Parietal lobe (tissue), 2 donors: ENCODE measurements at places on chromosomes 1 and 21. TPM values are rescaled to one million over a fixed set of nuclear protein-coding genes. Genes with fewer than 3 reads are reported as not detected.

MRPS14 gene
- total RNA-seq = 46.6 TPM

KRTAP13-1 gene
- total RNA-seq = not detected

FNDC5 gene
- total RNA-seq = 16.9 TPM

INKA2 gene
- total RNA-seq = 2.8 TPM

TEDDM1 gene
- not detected for total RNA-seq

IL22RA1 gene
- total RNA-seq = not detected

LCE1E gene
- total RNA-seq = not detected

SH2D2A gene
- not detected for total RNA-seq

SPRR2A gene
- total RNA-seq = not detected

CD2 gene
- total RNA-seq = not detected

SYT2 gene
- total RNA-seq = 1.6 TPM

IFI6 gene
- 23.2 TPM for total RNA-seq

GRIK3 gene
- 58.5 TPM for total RNA-seq

CD58 gene
- 5.3 TPM for total RNA-seq

MYCL gene
- total RNA-seq = 9.1 TPM

S100A12 gene
- total RNA-seq = 1.6 TPM

EEIG2 gene
- total RNA-seq = 41.0 TPM

E2F2 gene
- 3.4 TPM for total RNA-seq

PLCH2 gene
- 11.0 TPM for total RNA-seq

TENT5C gene
- 2.5 TPM for total RNA-seq

IL24 gene
- total RNA-seq = not detected

NGF gene
- not detected for total RNA-seq

CDC42 gene
- total RNA-seq = 243 TPM

NUAK2 gene
- 1.9 TPM for total RNA-seq

C8B gene
- total RNA-seq = not detected

FCRL6 gene
- total RNA-seq = not detected

LORICRIN gene
- not detected for total RNA-seq

C4BPA gene
- total RNA-seq = not detected

FCER1G gene
- 3.8 TPM for total RNA-seq

HHIPL2 gene
- total RNA-seq = 0.94 TPM

CEP85 gene
- total RNA-seq = 19.4 TPM

LHX8 gene
- 0.31 TPM for total RNA-seq

PTPRC gene
- 3.8 TPM for total RNA-seq

DCST1 gene
- not detected for total RNA-seq

WNT2B gene
- 5.6 TPM for total RNA-seq

FMO2 gene
- total RNA-seq = under 0.01 TPM

RGS18 gene
- 0.94 TPM for total RNA-seq

PCNX2 gene
- total RNA-seq = 174 TPM

ENO1 gene
- 225 TPM for total RNA-seq

MCOLN2 gene
- total RNA-seq = not detected
